B cell (primary cell): ENCODE measurements at places on chromosomes 13 and 19. TPM values are rescaled to one million over a fixed set of nuclear protein-coding genes. Genes with fewer than 3 reads are reported as not detected.

DNA sequence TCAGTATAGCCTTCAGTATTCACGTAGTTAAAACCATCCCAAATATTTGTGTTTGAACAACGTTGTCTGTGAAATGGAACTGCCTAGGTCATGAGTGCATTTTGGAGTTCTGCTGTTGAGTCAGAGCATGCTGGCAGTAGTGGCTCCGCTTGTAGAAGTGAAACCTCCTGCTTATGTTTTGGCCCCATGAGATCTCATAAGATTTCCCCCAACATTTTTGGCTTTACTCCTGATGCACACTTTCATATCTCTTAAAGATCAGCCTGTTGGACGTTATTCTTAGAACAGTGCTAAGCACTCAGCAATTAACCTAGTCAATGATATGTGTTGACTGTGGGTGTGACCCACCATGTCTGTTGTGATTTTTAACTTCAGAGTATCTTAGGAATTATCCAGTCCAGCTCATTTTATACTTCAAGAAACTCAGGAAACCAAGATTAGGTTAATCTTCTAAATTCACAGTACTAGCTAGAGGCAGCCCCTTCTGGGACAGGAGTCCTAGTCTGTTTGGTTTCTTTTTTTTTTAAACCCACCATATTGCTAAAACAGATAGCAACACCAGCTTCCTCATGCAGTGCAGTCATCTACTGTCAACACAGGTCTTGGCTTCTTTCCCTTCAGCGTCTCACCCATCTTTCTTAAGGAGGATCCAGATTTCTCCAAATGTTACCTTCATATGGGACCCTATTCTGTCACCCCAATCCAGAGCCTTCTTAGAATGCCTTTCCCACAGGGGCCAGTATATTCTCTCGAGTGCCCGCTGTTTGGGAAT is 26.2 kb downstream of the RAP2A start:
- DNase-seq = peak; percentile 62

- no peak for DNase-seq
Measured at GRCh38 chr13:34933349-34933748, 8.7 kb upstream of the NBEA start.

DNA sequence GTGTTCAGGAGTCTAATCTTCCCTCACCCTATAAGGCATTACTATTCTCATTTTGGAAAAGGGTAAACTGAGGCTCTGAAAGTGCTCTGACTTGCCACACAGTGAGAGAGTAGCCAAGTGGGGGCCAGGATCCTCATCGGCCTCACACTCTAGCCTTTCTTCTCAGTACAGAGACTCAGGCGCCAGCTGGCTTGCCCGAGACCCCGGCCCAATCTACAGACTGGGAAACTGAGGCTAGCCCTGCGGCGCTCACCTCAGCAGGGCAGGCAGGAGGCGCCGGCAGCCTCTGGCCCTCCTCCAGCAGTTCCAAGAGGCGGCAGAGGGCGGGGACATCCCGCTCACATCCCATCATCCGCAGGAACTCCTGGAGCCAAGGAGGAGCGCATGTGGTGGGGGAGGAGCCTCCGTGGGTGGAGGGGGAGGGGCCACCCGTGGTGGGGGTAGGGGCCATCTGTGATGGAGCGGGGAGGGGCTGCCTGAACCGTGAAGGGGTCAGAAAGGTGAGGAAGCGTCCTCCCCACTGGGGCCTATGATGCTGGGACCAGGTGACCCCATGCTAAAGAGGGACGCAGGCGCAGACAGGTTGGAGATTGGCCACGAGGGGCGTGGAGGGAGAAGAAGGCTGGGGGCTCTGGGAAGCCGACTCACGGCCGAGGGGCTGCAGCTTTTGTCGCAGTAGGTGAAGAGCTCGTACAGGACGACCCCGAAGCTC is 8.7 kb upstream of the INSL3 start:
- DNase-seq = no peak

DNA sequence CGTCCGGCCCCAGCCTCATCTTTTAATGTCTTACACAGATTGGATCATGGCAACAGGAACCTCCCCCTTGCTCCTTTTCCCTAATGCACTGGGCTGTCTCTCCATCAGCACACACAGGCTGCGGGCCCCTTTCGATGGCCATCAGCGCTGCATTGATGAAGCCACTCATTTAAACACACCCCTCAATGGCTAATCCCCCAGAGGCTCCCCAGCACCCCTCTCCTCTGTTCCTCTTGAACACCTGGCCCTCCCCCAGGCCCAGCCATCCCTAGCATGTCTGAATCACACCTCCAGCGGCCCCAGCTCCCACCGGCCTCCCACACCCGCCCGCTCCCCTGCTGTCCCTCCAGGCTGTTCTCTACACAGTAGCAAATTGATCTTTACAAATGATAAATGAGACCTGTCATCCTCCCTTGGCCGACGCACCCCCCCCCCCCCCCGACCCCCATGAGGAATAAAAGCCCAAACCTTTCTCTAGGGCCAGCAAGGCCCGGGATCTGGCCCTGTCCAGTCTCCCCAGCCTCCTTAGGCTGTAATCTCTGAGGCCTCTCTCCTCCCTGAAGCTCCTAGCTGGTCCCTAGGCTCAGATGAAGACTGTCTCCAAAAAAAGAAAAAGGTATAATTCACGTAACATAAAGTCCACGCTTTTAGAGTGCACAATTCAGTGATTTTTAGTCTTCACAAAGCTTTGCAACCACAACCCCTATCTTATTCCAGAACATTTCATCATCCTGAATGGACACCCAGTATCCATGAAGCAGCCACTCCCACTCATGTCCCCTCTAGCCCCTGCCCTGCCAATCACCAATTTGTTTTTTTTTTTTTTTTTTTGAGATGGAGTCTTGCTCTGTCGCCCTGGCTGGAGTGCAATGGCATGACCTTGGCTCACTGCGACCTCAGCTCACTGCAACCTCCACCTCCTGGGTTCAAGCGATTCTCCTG is 7.4 kb downstream of the RPL28 start:
- no peak for DNase-seq

- DNase-seq = peak; percentile 47
Measured at GRCh38 chr19:10430505-10431253, 10.3 kb downstream of the PDE4A start.

- no peak for DNase-seq
Measured at GRCh38 chr13:41931337-41931736, 29.6 kb downstream of the VWA8 start.

- no peak for DNase-seq
Measured at GRCh38 chr13:53200075-53200474, 171.5 kb downstream of the OLFM4 start.

- DNase-seq = no peak
Measured at GRCh38 chr13:50224534-50224933, 209.3 kb downstream of the KCNRG start.

DNA sequence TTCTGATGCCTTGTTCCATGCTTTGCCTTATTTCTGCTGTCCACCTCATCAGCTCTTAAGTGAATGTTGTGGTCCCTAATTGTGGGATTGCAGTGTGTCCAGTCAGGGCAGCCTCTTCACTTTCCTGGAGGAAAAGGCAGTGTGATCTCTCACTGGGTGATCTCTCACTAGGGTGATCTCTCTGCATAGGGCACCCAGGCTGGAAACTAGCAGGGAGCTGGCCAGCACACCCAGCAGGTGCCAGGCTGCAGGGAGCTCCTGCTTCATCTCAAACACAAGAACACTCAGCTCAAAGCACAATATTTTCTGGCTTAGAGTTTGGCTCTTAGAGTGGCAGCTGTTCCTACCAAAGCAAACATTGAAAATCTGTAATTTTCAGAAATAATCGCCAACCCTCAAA is 36.5 kb upstream of the TSHZ3 start:
- DNase-seq = no peak

DNA sequence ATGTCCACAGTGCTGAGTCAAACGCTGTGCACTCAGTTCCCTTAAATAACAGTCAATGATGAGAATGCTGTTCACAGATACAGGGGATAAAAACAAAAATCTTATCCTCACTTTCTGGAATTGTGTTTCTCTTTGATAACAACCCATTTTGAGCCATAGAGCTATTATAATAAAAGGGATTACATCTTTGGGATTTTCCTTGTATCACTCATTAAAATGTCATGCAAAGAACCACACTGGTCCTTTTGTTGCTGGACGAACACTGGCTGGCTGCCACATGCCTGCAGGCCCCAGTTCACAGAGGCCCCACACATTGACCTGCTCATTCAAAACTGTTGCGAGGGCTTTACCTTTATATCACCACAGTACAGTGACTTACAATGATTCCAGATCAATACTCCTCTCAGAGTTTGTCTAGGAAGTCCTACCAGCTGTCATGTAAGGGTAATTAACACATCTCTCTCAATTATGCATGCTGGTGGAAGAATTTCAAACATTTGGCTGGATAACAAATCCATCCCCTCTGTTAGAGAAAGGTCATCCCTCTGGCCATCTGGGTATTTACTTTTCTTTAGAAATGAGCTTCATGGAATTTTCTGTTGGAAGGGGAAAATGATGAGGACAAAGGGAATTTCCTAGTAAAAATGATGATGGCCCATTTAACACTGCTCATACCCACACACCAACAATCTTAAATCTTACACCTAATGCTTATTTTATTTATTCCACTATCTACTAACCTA is 85.9 kb downstream of the MBNL2 start:
- no peak for DNase-seq

DNA sequence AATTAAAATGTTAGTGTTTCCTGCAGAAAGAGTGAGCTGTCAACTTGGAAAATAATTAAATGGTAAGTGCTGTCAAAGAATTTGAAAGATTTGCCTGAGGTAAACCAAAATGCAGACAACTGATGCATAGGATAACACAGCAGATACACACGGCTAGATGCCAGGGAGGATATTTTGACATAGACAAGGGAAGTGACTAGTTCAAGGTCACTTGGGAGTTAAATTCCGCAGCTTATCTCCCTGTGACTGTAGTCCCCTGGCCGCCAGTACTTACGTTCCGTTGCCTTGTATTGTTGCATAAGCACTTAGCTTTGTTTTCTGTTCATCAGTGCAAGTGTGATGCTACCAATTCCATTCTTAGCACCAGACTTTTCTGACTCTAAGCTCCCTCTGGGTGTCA is 247.3 kb upstream of the MAB21L1 start:
- DNase-seq = no peak

DNA sequence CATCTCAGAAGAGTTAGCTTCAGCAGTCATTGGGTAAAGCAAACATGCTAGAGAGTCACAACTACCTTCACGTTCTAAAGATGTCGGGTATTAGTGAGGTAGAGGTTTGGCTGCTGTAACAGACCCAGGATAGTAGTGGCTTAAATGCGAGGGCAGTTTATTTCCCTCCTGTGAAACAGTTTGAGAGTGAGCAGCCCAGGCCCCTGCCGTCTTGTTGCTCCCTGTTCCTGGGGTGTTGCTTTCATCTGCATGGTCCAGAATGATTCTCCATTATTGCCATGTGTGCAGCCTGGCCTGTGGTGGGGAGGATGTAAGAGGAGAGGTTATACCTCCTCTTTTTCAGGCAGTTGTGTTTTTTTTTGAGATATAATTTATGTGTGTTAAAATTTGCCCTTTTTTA is 63.7 kb downstream of the SIPA1L3 start:
- no peak for DNase-seq

- DNase-seq = peak; percentile 64
Measured at GRCh38 chr13:27170516-27171243, 931 bp downstream of the USP12 start.

- DNase-seq = no peak
Measured at GRCh38 chr19:57161985-57162539, 5.2 kb downstream of the DUXA start.

- DNase-seq = no peak
Measured at GRCh38 chr19:31890230-31890629, 455.2 kb upstream of the ZNF507 start.

DNA sequence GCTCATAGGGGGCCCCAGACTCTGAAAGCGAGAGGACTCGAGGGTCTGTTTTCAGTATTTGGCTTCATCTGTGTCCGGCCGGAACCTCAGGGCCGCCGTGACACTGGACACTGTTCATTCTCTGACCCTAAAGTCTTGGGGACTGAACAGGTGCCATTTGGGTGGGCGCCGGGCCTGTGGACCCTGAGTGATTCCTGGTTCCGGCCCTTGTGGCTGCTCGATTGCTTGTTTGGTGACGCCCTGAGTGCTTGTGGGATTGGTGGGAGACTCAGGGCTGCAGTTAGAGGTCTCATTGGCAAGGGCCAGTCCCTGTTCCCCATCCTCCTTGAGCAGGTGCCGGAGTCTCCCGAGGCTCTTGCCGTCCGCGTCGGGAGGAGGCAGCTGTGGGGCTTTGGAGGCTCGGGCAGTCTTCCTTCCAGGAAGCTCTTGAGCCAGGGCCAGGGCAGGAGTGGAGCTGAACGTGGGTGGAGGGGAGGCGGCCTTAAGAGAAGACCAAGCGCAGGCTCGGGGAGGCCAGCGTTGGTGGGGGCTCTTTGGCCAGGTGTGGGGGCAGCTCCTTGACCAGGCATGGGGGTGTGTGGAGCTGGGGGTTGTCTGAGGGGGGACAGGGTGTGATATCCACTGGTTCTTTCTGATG is 4.7 kb downstream of the PTBP1 start:
- peak; percentile 24 for DNase-seq

DNA sequence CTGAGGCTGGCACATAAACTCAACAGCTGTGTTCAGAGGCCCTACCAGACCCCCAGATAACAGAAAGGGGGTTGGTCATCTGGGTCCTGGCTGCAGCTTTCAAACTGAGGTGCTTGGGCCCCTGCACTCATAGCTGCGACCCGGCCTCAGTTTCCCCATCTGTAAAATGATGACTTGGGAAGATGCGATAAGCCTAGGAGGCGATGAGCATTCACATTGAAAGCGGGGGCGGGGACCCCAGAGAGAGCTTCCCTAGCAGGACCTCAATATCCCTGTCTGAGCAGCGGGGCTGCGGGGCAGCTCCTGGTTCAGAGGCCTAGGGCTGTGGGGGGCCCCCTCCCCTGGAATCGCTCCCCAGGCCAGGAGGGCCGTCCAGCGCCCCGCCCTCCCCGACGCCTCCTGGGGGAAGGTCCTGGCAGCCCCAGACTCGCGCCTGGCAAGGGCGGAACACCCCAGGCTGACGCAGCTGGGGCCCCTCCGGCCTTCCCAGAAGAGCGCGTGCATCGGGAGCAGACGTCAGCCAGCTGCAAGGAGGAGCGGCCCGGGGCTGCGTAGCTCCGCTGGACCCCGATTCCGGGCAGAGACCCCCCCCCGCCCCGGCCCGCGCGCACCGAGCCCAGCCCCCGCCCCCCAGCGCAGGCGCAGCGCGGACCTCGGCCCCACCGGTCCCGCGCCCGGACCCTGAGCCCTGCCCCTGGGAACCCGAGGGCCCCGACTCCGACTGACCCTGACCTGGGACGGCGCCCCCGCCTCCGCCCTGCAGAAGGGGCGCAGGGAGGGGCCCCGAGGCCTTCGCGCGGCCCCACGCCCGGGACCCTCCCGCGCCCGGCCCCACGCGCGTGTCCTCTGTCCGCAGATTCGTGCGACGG is 3.5 kb downstream of the FSTL3 start:
- DNase-seq = peak; percentile 68

The CLEC17A gene
- 163 and 180 TPM in 2 replicates for polyA plus RNA-seq

The SIGLEC8 gene
- polyA plus RNA-seq = not detected in 2 replicates

The PALM3 gene
- not detected in 2 replicates for polyA plus RNA-seq

The ZNF793 gene
- 3.0 and 4.1 TPM in 2 replicates for polyA plus RNA-seq
